ENCODE measurements at places on chromosomes 3 and 15.

- no peak for DNase-seq
Observed at GRCh38 chr15:66670762-66671580, 31.1 kb upstream of the SMAD6 start.

DNA sequence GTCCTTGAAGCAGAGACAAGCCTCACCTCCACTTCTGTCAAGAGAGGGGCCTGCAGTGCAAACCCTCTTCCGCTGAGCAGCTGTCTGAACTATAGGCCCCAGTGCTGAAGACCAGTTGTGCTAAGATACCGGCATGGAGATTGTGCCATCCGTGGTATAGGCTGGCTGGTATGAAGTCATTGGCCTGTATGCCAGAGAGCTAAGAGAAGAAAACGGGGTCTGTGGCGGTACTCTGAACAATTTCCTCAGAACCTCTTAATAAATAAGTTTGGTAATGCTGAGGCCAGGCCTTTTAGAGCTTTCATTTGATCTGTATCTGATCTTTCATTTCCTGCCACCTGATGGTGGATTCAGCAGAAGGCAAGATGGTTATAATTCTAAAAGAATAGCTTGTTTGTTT lies 123.0 kb downstream of the LRIG1 start:
- DNase-seq = no peak

DNA sequence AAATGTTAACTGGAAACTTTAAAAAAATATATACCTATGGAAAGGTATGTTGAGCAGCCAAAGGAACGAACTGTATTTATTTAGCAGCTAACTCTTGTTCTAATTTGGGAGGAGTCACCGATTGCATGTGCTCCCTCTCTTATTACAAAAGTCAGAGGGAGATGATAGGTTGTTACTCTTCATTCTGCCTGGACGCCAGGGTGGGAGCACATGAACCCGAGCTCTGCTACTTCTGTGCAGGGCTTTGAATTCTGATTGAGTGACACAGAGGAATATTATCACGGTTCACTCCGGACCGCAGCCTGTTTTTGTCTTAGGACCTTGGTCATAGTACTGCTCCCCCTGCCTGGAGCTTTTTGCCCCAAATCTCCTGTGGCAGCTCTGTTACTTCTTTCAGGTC lies 36.9 kb upstream of the LRIG1 start:
- DNase-seq = no peak

- DNase-seq = peak; percentile 12
Observed at GRCh38 chr15:43541785-43542184, 24.4 kb downstream of the MAP1A start.

GRCh38 chr3:76134166-76134565 lies 348.8 kb upstream of the ZNF717 start:
- peak; percentile 44 for DNase-seq

DNA sequence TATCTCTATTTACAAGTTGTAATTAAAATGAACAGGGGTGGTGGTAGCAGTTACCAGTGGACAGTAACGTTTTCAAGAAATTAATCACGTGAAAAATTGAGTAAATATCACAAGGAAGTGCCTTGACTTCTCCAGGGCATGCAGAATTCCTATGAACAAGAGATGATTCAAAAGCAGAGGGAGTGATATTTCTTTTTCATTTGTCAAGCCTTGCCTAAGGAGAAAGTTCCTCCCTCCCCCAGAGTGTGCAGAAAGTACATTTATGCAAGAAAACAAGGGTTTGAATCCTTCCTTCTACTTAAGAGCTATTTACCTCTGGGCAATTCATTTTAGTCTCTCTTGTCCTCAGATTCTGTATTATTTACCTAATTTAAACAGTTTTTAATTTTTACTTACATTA lies 53.3 kb upstream of the ZNF385D start:
- no peak for DNase-seq

DNA sequence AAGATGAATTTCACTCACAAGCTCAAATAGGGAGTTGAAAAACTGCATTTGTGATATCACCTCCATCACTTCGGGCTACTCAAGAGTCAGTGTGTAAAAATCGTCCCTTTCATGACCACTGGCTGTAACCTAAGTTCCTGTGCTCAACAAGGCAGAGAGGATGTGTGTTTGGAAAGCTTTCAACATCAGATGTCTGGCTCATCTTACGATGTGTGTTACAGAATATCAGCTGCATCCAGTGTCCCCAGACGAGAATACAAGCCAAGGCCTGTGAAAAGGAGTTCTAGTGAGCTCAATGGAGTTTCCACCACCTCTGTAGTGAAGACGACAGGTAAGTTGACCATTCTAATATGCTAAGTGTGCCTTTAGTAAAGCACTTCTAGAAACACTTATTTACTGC lies 65.5 kb upstream of the ADAMTSL3 start:
- no peak for DNase-seq

DNA sequence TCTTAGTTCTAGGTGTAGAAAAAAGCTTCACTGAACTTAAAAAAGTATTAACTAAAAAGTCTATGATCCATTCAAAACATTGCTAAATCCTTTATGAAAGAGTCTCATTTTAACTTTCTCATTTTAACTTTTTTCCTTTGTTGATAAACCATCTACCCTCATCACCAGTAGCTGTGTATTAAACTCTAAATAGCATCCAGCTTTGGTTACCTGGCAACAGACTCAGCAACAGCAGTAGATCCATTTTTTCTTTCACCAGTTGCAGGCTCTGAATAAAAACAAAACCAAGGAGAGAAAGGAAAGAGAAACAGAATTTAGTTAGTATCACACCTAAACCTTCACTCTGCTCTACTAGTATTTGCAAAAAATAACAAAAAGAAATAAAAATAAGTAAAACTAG lies 51.6 kb downstream of the TP53BP1 start:
- no peak for DNase-seq

DNA sequence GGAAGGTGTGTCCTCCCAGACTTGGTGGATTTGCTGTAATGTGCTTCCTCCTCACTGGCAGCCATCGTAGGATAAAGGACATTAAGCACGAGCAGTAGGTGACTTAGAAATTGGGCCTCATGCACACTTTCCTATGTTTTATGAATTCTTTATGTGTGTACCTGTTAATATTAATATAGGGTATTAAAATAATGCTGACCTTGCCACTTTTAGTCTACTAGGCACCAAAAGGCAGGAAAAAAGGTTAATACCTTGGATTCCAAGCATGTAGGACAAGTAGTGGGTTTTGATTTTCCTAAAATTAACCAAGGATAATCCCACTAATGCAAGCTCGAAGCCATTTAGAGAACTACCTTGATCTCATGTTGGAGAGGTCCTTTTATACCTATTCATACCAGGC lies 55.9 kb downstream of the ADAMTSL3 start:
- no peak for DNase-seq

- peak; percentile 2 for DNase-seq
Observed at GRCh38 chr3:121411523-121411922, 134.3 kb downstream of the POLQ start.

DNA sequence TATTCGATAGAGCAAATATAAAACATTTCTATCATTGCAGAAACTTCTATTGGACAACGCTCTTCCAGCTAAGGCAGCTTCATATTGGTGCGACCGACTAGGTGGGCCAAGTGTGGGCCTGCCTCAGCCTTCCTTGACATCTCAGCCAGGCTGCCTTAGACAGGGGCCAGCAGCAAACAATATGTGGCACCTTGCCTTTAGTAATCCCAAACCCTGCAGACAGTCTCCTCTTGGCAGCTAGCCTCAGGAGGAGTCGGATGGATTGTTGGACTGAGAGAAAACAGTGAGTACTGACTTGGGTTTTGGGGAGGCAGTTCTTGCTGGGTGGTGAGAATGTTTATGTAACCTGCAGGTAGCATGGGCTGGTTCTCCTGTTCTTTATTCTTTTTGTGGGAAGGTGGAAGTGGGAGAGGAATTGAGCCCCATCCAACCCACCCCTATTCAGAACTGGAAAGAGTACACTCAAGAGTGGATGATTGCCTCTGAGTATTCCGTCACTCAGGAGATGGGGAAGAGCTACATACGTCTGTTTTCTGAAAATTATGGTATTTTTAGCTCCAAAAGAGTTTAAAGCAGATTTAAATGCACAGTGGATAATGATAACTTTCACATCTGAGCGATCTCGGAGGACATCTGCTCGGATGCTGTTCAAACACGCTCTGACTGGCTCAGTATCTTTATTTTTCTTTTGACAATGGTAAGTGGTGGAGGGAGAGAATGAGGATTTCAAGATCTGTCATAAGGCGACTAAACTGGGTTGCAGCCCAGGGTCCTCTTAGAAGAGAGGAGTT lies 47.2 kb downstream of the GPD1L start:
- no peak for DNase-seq

GRCh38 chr3:192422997-192423342 lies 304.4 kb downstream of the FGF12 start:
- peak; percentile 1 for DNase-seq
